ENCODE measurements at places on chromosomes 1 and 21. TPM values are rescaled to one million over a fixed set of nuclear protein-coding genes. Genes with fewer than 3 reads are reported as not detected.

F5 gene
- polyA plus RNA-seq = 0.07 TPM

TMEM125 gene
- 0.09 TPM for polyA plus RNA-seq

DNA sequence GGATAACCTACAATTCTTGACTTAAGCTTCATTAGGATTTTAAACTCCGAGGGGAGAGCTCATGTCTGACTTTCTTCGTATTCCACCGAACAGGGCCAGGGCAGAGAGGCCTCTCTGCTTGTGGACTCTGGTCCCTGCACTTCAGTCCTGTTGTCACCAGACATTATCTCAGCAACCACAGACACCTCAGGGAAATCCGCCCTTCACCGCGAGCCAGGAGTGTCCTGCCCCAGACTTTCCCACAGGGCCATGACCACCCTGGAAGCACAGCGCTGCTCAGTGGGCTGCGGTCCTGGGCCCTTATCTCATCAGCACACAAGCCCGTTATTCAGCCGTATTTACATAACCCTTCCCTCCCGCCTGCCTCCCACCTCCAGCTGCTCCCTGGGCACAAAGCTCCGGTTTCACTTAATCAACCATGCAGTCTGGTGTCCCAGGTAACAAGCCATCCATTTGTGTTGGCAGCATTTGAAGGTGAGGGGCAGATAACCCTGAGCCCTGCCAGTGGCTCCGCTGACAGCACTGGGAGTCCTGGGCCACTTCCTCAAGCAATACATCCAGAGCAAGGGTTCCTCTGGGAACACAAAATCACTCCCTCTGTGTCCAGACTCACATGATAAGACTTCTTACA is 122.8 kb upstream of the RAB4A start:
- DNase-seq = no peak

DNA sequence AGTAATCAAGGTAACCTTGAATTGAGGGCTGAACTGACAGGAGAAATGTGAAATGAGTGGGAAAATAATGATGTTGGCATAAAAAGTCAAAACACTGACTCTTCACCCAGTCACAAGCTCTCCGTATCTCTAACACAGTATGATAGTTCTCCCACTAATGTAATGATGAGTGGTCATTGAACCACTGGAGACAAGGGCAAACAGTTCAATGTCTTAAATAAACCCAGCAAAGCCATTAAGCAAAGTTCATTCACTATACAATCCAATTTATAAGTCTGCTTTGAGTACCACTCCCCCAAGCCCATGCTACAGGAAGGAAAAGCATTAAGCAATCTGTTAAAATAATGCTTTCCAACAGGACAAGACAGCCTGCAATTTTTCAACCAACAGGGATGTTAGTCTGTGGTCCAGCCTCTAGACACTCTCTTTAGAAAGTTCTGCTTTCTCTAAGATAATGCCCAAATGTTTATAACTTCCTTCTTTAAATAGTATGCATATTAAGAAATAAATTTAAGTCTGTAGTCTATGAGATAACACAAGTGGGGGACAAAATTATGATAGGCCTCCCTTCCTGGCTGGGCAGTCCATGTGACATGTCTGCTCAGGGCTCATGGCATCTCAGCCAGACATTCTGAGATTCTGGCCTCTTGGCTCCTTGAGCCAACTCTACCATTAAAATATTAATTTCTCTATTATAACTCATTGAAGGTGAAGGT is 25.5 kb upstream of the DDAH1 start:
- no peak for DNase-seq
